ENCODE measurements at places on chromosomes 7 and 10.

- no peak for DNase-seq
Observed at GRCh38 chr7:16905300-16906044, 23.7 kb upstream of the AGR3 start.

DNA sequence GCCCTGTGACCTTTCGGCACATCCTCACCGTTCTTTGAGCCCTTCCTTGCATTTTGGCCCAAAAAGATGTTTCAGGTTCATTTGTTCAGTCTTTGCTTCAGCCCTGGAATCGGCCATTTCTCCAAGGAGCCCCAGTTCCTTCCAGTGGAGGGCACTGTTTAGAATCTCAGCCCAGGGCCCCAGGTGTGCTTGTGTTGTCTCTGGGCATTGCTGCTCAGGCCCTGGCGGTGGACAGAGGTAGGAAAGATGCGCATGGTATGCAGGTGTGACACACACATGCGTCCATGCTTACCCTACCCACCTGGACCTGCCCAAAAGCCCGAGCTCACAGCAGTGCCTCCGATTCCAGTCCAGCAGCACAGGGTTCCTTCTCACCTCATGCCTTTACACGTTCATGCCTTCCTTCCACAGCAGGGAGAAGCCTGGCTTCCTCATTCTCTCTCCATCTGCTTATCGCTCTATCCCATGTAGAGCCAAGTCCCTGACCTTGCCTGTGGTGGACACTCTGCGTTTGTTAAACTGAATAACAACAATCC lies 70.6 kb downstream of the LHPP start:
- no peak for DNase-seq

DNA sequence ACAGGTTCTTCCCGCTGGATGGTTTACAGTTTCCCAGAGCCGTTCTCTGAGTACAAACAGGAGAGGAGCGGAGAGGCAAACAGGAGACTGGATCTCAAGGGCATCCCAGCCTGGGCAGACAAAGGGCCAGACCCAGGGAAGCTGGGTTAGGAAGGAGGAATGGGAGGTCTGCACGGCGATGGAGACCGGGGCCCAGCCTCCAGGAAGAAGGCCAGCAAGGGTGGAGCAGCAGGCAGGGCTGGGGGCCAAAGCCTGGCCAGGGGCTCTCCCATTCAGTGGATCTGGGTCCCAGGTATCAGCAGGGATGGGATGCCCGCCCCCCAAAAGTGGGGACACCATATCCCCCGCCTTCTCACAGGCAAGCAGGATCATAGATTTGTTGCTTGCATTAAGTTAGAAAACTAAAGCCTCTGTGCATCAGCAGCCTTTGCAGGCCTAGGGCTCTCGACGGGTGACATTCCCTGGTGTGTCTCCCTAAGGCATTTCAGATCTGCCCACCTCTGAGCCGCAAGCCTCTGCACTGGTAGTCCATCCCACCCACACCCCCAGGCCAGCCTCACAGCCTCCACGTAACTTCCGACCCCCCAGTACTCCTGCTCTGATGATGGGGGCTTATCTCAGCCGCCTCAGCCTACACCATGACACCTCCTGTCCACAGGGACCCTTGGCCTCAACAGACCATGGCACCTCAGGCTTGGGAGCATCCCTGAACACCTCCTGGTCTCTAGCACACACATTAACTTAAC lies 59.9 kb downstream of the TNS3 start:
- no peak for DNase-seq

GRCh38 chr7:114723308-114723707 lies 198.6 kb upstream of the MDFIC start:
- DNase-seq = no peak

- no peak for DNase-seq
Observed at GRCh38 chr10:73593812-73594211, 2.7 kb upstream of the USP54 start.

DNA sequence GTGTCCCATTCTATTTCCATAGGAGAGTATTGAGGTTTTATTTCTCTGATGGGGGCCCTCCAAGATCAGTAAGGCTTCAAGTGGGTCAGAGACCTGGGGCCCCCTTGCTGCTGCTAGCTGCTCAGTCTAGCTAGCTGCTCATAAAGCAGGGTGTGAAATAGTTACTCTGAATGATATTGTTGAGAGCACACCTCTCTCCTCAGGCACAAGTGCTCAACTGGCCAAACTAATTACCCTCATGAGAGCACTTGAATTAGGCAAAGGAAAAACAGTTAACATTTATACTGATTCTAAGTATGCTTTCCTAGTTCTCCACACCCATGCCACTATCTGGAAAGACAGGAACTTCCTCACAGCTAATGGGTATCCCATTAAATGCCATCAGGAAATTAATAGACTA lies 5.4 kb upstream of the SFTPA1 start:
- no peak for DNase-seq

All from D721Med (cell line).